Sigmoid colon (tissue), 7 donors: ENCODE measurements at places on chromosomes 5 and 9. TPM values are rescaled to one million over a fixed set of nuclear protein-coding genes. Genes with fewer than 3 reads are reported as not detected.

GRCh38 chr5:149988126-149988525, 12.3 kb downstream of the TIGD6 start:
- DNase-seq: no peak

MYMK gene
- not detected for total RNA-seq

FAM120A gene
- total RNA-seq: 66.0 TPM

- DNase-seq: no peak
Measured at GRCh38 chr5:29169886-29170285, 2023.6 kb upstream of the CDH6 start.

TGFBR1 gene
- total RNA-seq: 73.1 TPM

ALG2 gene
- total RNA-seq: 18.4 TPM

LMAN2 gene
- 88.6 TPM for total RNA-seq

CD14 gene
- 58.1 TPM for total RNA-seq

DNA sequence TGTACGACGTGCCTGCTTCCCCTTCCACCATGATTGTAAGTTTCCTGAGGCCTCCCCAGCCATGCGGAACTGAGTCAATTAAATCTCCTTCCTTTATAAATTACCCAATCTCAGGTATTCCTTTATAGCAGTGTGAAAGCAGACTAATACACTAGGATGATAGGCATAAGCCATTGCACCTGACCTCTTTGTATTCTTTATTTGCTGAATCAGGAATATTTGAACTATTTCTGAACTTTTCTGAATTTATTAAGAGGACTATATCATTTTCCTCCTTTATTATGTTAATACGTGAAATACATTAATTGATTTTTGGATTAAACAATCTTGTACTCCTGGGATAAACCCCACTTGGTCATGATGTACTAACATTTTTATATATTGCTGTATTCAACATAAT, 28.2 kb upstream of the NR4A3 start:
- no peak for DNase-seq

C9orf43 gene
- 0.36 TPM for total RNA-seq

GRCh38 chr5:7320701-7321301, 75.1 kb upstream of the ADCY2 start:
- no peak for DNase-seq
